ENCODE measurements at places on chromosomes 12 and 14. TPM values are rescaled to one million over a fixed set of nuclear protein-coding genes. Genes with fewer than 3 reads are reported as not detected.
A peak's percentile ranks its signal among the peaks of the same experiment; 100 is the strongest.

DNAAF2 gene
- total RNA-seq: 8.2 TPM

NRL gene
- total RNA-seq: 3.7 TPM

ASCL1 gene
- not detected for total RNA-seq

C1QL4 gene
- not detected for total RNA-seq

GPR132 gene
- 58.0 TPM for total RNA-seq

RHNO1 gene
- total RNA-seq: 25.3 TPM

KIF21A gene
- total RNA-seq: 9.9 TPM

KRT74 gene
- total RNA-seq: 0.79 TPM

LTBR gene
- 1.5 TPM for total RNA-seq

ALG10B gene
- 10.3 TPM for total RNA-seq

GRCh38 chr14:23153851-23154796 lies 29.3 kb downstream of the SLC7A8 start:
- no peak for DNase-seq

- DNase-seq: no peak
Observed at GRCh38 chr12:3167636-3168035, 90.5 kb downstream of the TSPAN9 start.

DNA sequence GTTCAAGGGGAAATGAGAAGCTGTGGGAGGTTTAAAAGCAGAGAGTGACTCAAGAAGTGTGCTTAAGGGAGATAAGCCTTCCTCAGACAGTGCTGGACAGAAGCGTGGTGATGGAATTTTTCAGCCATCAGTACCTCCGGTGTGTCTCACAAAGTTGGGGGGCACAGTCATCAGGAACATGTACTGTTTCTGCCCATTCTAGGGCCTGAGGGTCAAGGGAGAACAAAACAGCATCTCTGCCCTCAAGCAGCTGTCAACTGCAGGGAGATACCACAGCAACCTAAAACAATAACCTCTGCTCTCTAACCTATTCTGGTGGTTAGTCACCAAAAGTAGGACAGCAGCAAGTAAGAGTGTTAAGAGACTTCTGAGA lies 2.0 kb upstream of the STON2 start:
- no peak for DNase-seq

- no peak for DNase-seq
Observed at GRCh38 chr12:101111441-101111840, 98.6 kb downstream of the SLC5A8 start.

GRCh38 chr14:101408077-101408831 lies 153.0 kb upstream of the DIO3 start:
- no peak for DNase-seq

- DNase-seq: no peak
Observed at GRCh38 chr14:23093991-23094665, 808 bp downstream of the ACIN1 start.

DNA sequence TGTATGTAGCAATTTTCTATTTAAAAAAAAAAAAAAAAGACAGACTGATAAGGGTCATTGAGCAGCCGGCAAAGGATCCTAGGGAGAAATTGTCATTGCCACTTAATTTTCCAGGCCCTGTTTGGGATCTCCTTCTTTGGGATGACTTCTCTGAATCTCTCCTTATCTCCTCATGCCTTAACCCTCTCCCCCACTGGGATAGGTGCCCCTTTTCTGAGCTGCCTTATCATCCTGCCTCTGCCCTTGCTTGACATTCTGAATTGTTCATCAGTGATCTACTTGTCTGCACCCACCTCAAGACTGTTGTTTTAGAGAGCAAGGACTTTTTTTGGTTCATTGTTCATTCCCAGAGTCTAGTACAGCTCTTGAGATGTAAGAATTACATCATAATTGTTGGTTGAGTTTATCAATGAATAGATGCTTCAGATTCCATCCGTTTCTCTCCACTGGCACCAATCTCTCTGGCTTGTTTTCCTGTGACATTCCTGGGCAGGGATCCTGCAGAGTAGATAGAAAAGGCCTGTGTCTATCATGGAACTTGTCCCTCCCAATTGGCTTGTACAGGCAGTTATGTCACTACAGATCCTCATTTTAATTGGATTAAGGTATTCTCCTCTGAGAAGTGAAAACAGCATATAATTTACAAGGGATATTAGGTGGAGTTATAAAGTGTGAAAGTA lies 42.6 kb downstream of the SOCS2 start:
- DNase-seq: no peak

DNA sequence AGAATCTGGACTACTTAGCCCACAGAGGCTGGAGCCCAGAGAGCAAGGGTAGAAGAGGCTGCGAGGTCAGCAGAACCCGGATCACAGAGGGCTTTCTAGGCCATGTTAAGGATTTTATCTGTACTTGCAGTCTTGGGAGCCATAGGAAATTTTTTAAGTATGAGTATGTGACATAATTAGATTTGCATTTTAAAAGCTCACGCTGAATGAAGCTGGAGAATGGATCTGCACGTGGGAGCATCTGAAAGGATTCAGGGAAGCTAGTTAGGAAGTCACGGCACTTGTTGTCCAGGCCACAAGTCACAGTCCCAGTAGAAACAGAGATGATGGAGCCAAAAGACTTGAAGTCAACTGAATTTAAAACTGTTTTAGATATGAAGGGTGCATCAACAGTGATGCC lies 14.1 kb downstream of the CORO1C start:
- DNase-seq: no peak

- DNase-seq: no peak
Observed at GRCh38 chr12:68170726-68171125, 11.2 kb upstream of the IFNG start.

GRCh38 chr12:32120419-32120818 lies 13.8 kb downstream of the BICD1 start:
- no peak for DNase-seq

DNA sequence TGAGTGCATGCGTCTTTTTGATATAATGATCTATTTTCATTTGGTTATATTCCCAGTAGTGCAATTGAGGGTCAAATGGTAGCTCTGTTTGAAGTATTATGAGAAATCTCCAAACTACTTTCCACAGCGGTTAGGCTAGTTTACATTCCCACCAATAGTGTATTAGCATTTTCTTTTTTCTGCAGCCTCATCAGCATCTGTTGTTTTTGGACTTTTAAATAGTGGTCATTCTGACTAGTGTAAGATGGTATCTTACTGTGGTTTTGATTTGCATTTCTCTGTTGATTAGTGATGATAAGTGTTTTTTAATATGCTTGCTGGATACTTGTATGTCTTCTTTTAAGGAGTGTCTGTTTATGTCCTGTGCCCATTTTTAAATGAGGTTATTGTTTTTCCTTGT lies 3.7 kb upstream of the KLRC1 start:
- DNase-seq: no peak

DNA sequence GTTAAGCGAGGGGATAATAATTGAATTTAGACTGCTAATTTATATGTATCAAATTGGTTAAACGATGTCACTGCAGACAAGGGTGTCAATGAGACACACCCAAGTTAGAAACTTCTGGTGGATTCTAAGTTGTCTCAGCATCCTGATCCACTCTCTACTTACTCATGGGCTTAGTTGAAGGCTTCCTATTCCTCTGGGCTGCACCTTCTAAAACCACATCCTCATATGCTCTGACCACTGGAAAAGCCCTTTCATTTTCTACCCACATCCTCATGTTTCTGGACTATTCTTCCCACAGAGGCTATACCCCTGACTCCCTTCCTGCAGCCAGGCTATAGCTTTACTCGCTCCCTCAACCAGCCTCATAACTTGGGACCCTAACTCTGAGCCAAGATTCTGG lies 493.8 kb downstream of the VRK1 start:
- no peak for DNase-seq

- DNase-seq: no peak
Observed at GRCh38 chr12:52689239-52689638, 9.0 kb upstream of the KRT1 start.

- no peak for DNase-seq
Observed at GRCh38 chr14:104732931-104733681, 9.1 kb downstream of the ADSS1 start.

GRCh38 chr12:26512213-26512612 lies 316.8 kb downstream of the SSPN start:
- DNase-seq: no peak

DNA sequence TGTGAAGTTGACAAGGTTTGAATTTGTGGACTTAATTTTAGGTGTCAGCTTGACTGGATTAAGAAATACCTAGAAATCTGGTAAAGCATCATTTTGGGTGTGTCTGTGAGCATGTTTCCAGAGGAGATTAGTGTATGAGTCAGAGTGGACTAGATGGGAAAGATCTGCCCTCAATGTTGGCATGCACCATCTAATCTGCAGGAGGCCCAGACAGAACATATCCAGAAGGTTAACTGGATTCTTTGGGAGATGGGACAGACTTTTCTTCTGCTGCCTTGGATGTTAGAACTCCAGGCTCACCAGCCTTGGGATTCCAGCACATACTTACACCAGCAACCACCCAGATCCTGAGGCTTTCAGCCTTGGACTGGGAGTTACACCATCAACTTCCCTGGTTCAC lies 14.1 kb downstream of the SGPP1 start:
- no peak for DNase-seq

- DNase-seq: no peak
Observed at GRCh38 chr12:12214201-12214600, 52.6 kb downstream of the LRP6 start.

- DNase-seq: peak; percentile 17
Observed at GRCh38 chr14:72401632-72402376, 469.6 kb downstream of the RGS6 start.

DNA sequence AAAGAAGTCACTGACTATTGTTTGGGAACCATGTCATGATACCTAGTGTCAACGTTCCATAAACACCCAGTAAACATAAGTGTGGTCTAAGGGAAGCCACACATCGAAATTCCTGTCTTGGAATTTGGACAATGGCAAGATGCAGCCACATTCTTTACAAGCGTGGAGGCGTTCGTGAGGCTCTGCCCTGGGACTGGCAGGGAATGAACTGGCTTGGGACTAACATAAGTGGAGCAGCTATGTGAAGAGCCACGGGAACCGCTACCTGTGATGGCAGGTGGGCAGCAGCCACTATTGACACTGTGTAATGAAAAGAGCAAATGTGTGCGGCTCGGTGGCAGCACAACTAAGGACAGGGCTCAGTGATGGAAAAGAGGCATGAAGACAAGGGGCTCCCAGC lies 10.0 kb upstream of the NRIP2 start:
- DNase-seq: no peak

DNA sequence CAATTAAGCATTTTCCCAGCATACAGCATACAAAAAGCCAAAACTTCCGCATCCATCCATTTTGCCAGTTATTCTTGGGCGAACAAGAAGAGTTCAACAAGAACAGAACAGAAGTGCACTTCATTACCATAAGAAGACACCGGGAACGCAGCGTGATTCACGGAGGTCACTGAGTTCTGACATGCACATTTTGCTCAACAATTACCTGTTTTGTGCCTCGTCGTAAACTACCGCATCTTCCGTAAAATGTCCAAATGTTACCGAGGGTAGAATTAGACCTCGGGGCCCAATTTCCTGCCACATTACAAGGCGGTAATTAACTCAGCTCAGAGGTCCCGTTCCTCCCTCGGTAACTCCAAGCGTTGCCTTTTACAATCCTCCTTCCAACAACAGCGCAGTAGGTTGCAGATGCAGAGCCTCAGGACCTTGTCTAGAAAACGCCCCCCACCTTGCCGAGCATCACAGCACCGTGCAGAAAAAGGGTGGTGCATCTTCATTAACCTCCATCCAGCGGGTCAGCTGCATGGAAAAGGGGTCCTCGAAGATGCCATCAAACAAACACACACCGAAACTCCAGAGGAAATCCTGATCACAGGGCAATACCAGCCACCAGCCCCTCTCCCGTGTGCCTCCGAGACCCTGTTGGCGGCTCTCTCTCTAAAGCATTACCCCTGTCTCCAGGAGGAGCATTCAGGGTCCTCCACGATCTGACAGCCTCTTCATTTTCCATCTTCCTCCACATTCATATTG lies 125.2 kb downstream of the BCL11B start:
- no peak for DNase-seq

DNA sequence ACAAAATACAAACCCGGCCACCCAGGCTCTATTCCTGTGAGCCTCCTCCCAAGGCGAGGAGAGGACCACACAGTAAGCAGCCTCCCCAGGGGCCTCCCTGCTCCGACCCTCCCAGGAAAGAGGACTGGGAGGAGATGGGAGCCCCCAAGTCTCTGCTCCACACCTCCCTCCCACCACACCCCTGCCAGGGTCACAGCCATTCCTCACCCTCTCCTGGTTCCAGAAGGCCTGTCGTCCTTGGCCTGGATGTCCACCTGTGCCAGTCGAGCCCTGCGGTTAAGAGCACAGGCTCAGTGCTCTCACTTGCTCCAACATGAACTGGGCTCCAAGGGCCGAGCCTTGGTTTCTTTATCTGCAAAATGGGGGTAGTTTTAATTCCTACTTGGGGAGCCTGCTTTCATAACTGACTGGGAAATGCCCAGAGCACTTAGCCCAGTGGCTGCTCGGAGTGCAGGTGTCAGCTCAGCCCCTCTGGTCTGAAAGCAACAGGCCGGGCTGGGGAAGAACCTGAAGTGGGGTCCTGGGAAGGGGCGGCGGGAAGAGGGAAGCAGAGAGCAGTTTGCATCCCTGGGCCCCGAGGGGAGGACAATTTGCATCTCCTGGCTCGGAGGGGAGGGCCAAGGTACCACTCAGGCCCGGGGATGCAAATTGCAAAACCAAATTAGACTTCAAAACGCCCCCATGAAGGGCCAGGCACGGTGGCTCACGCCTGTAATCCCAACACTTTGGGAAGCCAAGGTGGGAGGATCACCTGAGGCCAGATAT lies 23.6 kb downstream of the TCHP start:
- DNase-seq: no peak

DNA sequence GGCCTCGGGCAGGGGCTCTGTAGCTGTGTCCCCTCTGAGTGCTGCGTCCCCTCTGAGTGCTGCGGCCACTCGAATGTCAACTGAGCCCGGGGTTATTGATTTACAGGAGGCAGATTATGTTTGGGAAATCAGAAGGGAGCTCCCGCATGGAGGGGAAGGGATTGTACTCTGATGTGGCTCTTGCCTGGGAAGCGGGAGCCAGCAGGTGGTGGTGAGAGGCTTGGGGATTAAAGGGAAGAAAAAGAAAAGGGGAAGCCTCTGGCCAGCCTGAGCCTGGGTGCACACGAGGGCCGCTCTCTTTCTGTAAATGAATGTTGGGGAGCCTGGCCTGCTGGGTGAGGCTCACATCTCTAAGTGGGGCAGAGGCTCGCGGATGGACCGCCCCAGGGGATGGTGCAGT lies 143.7 kb downstream of the AACS start:
- DNase-seq: no peak

DNA sequence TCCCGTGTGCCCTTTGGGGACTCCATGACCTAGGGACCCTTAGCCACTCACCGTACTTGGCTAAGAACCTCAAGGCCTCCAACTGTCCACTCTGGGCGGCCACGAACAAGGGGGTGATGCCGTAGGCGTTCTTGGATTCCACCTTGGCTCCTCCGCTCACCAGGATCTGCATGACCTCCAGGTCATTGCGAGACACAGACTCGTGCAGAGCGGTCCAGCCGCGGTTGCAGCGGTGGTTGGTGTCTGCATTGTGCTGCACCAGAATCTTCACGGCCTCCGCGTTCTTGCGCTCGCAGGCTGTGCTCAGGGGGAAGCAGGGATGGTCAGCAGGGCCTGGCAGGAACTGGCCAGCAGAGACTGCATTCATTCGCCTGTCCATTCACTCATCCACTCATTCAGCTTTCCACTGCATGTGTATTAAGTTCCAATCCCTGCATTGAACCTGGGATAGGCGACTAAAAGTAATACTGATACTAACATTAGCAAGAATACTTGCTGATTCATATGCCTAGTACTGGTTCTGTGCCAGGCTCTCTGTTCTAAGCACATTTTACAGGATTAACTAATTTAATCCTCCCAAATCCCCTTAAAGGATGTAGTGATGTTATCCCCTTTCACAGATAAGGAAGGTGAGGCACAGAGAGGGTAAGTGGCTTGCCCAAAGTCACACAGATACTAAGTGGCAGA lies 23.9 kb downstream of the FAM181A start:
- no peak for DNase-seq

All from T-cell (primary cell).